OCI-M1 (cell line): ENCODE measurements at places on chromosomes 11 and 22.

DNA sequence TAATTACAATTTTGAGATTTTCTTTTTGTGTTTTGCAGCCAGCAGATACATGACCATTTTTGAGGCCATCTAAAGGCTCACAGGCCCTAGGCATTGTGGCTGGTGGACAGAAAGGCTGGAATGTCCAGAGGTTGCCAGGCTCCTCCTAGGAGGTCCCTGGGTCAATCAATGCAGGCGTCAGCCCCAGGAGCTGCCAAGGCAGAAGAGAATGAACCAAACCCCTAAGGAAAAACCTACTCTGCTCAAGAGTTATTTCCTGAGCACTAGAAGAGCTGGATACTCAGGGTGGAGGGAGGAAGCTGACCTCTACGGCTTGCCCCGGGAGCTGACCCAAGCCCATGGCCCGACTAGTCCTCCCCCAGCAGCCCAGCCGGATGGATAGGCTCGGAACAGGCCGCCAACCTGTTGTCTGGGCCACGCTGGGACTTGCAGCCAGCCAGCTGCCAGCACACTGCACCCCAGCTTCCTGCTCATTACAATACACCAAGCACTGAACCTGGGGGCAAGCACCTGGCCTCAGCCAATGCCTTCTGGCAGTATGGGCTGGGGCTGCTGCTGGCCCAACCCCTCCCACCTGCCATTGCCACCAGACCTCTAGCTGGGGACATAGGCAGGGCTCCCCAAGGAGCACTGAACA, 5.7 kb upstream of the SCGB1A1 start:
- DNase-seq, result no peak

GRCh38 chr22:43951391-43951790, 3.9 kb upstream of the SAMM50 start:
- no peak for DNase-seq

DNA sequence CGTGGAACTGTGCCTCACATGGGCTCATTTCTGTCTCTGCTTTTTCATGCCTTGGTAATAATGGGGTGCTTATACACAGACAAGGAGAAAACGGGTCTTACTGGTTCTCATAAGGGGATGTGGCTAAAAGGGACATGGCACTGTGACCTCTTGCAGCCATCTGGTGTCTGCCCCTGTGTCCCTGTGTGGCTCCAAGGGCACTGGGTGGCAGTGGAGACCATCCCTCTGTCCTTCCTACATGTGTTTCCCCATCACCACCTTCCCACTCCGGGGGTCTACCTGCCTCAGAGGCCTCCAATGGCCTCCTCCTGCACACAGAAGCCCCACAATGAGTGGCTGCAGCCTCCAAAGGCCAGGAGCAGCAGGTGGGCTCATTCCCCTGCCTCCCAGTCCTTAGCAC, 221.2 kb downstream of the CEP164 start:
- no peak for DNase-seq

- no peak for DNase-seq
Measured at GRCh38 chr11:1924646-1925372, 5.3 kb downstream of the TNNT3 start.
